ENCODE measurements at places on chromosomes 2 and 18.
A peak's percentile ranks its signal among the peaks of the same experiment; 100 is the strongest.

DNA sequence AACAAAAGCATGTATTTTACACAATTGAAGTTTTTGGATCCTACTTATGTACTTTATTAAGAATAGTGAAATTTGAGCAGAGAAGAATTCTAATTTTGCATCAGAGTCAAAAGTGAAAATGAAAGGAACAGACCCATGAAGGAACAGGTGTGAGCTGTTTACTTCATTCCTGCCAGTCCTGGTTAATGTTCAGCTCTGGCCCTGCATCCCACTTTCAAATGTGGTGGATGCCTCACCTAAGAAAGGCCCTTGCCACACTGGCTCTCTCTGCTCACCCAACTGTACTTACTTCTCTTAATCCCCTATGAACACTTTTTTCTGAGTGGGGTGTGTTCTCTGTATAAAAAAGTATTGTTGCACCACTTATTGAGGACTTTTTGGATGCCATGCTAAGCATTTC is 22.2 kb downstream of the FAM110C start:
- DNase-seq, result no peak

DNA sequence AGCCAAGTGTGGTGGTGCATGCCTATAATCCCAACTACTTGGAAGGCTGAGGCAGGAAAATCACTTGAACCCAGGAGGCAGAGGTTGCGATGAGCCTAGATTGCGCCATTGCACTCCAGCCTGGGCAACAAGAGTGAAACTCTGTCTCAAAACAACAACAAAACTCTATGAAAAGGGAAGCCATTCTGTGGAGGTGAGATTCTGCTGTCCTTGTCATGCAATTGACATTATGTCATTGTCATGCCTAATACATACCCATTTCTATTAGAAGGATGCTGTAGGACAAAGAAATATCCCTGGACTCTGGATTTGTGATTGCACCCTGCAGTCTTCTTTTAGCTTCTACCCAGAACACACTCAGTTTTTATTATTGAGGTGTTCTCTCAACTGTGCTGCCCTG is 8.6 kb downstream of the RASGRP3 start:
- no peak for DNase-seq

DNA sequence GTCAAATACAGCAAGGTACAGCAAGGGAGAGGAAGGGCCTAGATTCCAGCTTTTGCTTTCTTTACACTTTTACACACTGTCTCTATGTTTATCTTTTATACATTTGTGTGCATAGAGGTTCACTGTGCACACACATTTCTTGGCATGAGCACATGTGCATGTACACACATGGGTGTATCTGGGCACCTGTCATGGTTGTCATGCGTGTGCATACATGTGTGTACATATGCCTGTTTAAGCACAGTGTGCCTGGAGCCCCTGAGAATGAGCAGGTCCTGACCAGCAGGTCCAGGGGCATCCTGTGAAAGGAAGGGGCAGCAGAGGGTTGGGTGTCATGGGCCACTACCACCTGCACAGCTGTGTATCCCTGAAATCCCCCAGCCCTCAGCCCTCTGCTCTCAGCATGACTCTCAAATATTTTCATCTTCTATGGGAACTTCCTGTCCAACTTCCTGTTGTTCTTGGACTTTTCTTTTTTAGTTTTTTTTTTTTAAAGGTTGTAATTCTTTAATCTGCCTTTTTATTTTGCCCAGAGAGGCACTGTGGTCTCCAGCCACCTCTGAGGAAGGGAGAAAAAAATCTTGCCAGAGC is 97.0 kb upstream of the EPAS1 start:
- DNase-seq, result no peak

GRCh38 chr2:152251811-152252210 is 76.2 kb upstream of the STAM2 start:
- no peak for DNase-seq

DNA sequence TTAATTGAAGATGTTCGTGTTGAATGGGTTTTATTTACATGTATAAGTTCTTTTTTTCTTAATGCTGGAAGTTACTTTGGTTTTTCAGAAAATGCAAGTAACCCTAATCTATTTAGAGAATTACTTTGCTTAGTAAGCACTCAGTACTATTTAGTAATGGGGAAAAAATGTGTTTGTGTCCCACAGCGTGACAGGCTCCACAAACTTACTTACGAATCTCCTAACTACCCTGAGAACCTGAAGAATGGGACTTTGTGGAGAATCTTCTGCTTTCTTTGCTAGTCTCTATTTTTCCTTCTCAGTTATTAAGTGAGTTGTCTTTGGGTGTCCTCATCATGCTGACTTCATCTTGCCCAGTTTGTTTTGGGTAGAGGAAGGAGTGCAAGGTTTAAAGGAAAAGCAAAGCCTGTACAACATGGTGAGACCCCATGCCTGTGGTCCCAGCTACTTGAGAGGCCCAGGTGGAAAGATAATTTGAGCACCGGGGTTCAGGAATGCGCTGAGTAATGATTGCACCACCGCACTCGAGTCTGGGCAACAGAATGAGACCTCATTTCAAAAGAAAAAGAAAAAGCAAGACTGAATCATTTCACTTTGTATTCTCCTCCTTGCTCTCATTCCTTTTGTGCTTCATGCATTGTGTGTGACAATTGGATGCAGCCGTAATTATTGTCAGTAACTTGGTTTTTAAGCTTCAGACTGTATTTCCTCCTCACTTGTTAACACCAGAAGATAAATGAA is 10.2 kb downstream of the NEDD4L start:
- no peak for DNase-seq

- no peak for DNase-seq
Observed at GRCh38 chr2:149005471-149006077, 32.9 kb upstream of the LYPD6B start.

GRCh38 chr2:71000780-71001591 is 6.3 kb upstream of the TEX261 start:
- DNase-seq, result peak; percentile 86

GRCh38 chr2:227325839-227326195 is 766 bp downstream of the MFF start:
- peak; percentile 50 for DNase-seq

DNA sequence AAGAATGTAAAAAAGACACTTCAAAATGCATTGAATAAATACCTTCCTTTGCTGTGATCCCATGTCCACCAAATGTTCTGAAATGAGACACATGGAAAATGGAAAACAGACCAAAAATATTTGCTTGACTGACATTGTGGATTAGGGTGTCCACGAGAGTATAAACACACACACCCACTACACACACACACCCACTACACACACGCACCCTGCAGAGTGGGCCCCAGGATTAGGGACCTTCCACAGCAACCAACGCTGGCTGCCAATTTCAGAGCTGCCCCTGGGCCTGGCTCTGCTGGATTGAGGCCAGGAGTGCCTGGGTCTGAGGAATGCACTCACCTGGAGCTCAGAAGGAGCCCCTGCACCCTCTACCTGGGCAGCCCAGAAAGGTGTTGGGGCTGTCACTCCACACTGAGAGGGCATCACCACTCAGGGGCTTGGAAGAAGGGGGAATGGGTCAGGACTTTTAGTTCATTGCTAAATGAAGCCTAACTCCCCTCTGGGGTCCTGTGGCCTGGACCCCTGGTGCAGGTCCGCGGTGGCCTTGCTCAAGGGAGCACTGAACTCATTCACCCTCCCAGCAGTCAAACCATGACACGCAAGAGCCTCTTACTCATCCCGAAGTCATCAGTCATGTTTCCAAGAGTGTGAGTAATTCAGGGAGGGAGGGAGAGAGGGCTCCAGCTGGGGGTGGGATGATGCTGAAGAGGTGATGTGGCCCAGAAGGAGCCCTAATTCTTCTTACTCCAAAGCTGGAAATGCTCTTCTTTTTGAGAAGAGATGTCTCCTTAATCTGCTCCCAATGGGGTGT is 50.2 kb upstream of the PLB1 start:
- DNase-seq, result no peak

GRCh38 chr18:49726675-49726963 is 86.7 kb downstream of the ACAA2 start:
- no peak for DNase-seq

DNA sequence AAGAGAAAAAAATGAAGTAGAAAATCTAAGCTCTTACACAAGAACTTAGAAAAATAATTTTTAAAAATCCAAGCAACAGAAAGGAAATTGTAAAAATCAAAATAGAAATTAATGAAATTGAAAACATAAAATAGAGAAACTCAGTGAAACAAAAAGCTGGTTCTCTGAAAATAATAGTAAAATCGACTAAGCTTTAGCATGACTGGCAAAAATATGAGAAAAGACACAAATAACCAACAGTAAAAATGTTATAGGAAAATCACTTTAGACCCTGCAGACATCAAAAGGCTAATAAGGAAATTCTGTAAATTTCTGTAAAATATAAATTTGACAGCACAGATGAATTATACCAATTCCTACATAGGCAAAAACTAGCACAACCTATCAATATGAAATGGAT is 768.9 kb upstream of the LRRTM1 start:
- no peak for DNase-seq

GRCh38 chr2:68223419-68223818 is 28.9 kb downstream of the PPP3R1 start:
- DNase-seq, result no peak

- DNase-seq, result no peak
Observed at GRCh38 chr2:159153463-159153862, 133.0 kb downstream of the WDSUB1 start.

DNA sequence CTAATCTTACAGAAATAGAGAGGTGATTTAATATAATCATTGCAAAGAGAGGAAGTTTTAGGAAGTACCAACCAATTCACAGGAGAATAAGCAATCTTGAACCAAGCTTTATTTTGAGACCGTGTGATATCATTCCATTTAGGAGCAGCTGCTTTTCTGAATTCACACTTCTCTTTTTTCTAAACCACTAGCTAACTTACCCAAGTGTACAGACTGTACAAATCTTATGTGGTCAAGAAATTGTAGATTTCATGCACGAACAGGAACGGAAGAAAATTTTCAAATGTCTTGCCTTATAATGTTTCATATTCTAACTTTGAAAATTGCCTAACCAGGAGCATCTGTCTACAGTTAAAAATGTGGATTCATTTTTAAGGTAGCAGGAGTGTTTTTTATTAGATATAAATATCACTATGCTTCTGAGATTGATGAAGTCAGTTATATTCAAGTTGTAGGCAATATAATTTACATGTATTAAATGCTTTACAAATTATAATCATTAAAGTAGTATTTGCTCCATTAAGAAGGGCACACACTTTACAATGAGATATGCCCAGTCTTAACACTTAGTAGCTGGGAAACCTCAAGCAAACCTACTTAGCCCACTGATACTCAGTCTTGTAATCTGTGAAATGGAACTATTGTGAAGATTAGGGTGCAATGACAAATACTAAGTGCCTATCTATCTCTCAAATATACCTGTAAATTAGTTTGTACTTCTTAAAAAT is 302.2 kb upstream of the STON1 start:
- no peak for DNase-seq

- peak; percentile 75 for DNase-seq
Observed at GRCh38 chr2:72915907-72916742, 1.2 kb upstream of the EMX1 start.

DNA sequence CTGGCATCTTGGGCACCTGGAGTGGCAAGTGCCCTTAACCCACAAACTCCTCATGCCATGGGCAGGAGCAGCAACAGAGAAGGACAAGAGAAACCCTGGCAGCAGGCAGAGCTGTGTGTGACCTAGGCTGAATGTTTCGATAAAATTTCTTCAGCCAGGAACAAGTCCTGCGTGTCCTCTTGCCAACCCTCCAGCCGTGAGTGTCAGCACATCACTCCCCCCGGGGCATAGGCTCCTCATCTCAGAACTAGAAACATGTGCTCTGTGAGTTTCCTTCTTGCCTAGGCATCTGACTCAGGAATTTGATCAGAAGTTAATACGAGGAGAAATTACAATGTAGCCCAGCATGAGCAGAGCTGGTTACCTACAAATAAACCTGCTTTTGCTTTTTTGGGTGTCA is 2.2 kb downstream of the ABCG8 start:
- peak; percentile 1 for DNase-seq

GRCh38 chr2:161020437-161020836 is 139.8 kb upstream of the TANK start:
- DNase-seq, result no peak

GRCh38 chr2:16104315-16104948 is 164.1 kb downstream of the MYCN start:
- DNase-seq, result no peak
